HFF-Myc (cell line): ENCODE measurements at places on chromosomes 11 and 22.
A peak's percentile ranks its signal among the peaks of the same experiment; 100 is the strongest.

- no peak for DNase-seq
These were observed 10.9 kb downstream of the OMP start for GRCh38 chr11:77113382-77114088.

GRCh38 chr11:60118338-60118737, 29.9 kb downstream of the MS4A2 start:
- no peak for DNase-seq

GRCh38 chr11:18771266-18772035, 20.1 kb downstream of the PTPN5 start:
- DNase-seq, result no peak

- no peak for DNase-seq
These were observed 205.5 kb downstream of the CTTN start for GRCh38 chr11:70603756-70604211.

DNA sequence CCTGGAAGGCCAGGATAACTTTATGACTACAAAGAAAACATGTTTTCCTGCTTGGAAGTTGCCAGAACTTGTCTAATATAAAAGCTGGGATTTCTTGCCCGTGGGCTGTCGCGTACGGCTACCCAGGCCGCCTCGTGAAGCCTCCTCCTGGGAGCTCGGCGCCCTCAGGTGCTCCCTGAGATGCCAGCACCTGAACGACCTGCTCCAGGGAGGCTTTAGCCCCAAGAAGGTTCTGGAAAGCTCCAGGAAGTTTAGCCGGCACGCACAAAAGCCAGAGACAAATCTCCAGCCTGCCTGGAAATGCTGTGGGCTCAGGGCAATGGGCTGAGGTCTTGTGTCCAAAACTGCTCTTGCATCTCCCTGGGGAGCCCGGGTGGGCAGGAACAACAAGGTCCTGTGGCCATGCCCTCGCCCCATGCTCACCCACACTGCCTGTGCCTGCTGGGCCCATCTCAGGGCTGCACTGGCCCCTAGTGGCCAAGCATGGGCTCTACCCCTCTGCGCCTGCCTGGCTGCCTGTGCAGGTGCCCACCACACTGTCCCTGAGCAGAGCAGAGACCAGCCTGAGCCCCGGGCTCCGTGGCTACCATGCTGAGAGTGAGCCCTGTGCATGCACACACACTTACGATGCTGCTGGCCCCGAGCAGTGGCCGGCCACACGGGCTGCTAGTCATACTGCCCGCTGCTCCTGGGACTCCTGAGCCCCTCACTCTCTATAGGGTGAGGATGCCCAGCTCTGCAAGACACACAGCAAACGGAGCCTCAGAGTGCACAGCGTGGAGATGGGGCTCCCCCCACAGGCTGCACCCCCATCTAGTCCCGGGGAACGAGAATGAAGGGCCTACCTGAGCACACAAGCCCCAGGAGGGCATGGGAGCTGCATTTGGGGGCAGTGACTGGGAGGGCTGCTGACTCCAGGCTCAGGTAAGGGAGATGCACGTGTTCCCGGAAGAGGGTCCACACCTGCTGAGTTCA, 4.9 kb upstream of the CELSR1 start:
- DNase-seq, result no peak

DNA sequence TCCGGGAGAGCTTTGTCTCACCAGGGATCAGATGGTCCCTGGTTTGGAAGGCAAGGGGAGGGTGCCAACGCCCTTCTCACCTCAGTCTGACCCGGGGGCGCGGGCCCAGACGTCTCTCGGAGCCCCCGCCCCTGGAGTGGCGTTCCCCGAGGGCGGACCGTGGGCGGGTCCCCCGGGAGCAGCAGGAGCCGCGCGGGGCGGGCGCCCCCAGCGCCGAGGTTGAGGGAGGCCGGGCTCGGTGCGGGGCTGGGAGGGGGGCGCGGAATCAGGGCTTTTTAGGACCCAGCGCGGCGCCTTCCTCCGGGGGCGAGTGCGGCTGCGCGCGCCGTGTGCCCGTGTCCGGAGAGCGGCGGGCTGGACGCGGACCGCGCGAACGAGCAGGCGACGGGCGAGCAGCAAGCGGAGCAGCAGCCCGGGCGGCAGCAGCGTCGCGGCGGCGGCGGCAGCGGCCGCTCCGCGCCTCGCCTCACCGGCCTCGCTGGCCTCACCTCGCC, at the start of gene KCNC1:
Gene KCNC1 (plus strand): TSS at position 364 of the 494 bp plus-strand sequence. CDS start 1,222 bp downstream, outside the sequence.
- no peak for DNase-seq

DNA sequence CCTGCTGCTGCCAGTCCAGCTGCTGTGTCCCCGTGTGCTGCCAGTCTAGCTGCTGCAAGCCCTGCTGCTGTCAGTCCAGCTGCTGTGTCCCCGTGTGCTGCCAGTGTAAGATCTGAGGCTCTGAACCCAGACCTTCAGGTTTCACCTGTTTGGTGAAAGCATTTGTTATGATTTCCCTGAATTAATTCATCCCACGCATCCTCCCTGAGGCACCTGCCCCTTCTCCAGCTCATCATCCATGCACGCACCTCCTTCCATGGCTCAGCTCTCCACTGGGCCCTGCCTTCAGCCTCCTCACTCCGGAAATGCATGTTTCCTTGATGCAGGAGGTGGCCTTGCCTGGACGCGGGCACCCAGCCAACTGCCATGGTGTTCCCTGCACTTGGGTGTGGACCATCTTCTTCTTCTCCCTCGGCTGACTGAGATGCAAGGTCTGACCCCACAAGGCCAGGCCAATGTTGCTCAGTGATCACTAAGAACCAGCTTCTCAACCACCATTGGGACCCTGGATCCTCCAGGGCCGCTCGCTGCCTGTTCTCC, 788 bp downstream of the KRTAP5-10 start:
- DNase-seq, result no peak

DNA sequence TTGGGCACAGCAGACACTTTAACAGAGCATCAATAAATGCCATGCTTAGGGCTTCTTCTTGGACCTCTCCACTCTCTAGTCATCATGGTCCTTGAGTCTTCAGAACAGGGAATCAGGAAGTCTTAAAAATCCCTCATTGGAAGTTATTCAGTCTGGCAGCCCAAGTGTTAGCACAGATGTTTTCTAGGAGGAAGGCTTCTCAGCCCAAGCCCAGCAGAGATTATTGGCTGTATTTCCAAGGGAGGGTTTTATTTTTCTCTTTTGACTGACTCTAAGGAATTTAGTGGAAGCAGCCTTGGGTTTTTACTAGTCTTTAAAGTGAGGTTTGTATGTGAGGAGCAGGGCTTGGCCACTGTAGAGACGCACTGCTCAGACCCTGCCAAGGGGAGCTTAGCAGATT, 41.9 kb downstream of the CEP164 start:
- no peak for DNase-seq

DNA sequence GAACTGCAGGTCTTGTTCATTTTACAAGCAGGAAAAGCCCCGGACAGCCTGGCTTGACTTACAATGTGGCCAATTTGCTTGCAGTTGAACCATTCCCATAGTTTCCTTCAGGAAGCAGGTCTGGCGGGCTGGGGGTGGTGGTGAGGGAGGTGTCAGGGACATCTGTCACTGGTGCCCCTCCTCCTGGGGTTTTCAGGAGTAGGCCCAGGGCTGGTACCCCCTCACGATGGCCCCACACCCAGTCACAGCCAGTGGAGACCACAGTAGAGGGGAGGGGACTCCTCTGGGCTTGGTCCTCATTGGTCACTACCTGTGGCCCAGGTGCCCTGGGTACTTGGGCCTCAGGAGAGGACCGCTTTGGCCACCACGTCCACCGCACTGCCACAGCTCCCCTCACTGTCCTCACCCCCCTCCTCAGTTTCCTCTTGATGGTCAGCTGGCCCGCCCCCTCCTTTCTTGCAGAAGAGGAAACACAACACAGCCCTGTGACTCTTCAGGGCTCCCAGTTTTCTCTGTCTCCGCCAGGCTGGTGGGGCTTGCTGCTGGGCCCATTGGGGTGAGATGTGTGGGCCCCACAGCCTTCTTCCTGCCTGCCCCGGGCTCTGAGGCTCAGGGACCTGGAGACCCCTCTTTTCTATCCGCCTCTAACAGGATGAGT, 39.8 kb upstream of the SHISAL1 start:
- DNase-seq, result no peak

- DNase-seq, result no peak
These were observed 4.0 kb upstream of the ARHGAP42 start for GRCh38 chr11:100683126-100683525.

DNA sequence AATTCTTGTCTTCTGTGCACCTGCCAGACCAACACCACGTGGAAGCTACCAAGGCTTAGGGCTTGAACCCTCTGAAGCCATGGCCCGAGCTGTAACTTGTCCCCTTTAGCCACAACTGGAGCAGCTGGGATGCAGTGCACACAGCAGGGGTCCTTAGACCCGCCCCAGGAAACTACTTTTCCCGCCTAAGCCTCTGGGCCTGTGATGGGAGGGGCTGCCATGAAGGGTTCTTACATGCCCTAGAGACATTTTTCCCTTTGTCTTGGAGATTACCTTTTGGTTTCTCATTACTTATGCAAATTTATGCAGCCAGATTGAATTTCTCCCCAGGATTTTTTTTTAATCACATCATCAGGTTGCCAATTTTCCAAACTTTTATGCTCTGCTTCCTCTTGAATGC, 9.7 kb downstream of the PATE3 start:
- DNase-seq, result no peak

GRCh38 chr11:62689421-62690183, at the start of gene LRRN4CL:
Gene LRRN4CL (minus strand): TSS chr11:62689530. CDS start chr11:62688508, 1,022 bp downstream.
- DNase-seq, result peak; percentile 96

- DNase-seq, result no peak
These were observed 123.2 kb downstream of the KCNQ1OT1 start for GRCh38 chr11:2576549-2576948.
